Fibroblast of skin of abdomen (primary cell): ENCODE measurements at places on chromosomes 5 and 9.
A peak's percentile ranks its signal among the peaks of the same experiment; 100 is the strongest.

DNA sequence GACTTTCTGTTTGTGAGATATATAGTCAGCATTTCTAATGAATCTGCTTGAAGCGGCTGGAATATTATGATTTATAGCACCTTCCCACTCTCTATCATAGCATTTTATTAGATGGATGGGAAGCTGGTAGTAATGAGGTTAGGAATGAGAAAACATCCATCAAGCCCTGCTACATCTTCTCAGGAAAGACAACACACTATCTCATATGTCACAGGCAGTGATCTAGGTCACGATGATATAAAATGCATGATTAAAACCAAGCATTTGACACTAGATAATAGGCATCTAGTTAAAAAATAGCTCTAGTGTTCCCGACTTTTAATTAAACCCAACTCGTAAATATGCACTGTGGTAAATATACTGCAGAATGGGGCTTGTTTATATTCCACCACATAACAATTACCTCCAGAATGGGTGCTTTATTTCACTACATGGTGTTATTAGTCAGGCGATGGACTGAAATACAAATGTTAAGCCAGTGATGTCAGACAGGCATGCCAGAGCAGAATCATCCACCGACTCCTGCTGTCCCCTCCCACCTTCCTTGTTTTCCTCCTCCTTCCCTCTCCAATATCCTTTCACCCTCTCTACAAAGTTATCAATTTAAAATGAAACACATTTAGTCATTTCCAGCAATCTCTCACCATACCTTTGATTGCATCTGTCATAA lies 286.8 kb downstream of the SPATA31D1 start:
- DNase-seq: peak; percentile 40

DNA sequence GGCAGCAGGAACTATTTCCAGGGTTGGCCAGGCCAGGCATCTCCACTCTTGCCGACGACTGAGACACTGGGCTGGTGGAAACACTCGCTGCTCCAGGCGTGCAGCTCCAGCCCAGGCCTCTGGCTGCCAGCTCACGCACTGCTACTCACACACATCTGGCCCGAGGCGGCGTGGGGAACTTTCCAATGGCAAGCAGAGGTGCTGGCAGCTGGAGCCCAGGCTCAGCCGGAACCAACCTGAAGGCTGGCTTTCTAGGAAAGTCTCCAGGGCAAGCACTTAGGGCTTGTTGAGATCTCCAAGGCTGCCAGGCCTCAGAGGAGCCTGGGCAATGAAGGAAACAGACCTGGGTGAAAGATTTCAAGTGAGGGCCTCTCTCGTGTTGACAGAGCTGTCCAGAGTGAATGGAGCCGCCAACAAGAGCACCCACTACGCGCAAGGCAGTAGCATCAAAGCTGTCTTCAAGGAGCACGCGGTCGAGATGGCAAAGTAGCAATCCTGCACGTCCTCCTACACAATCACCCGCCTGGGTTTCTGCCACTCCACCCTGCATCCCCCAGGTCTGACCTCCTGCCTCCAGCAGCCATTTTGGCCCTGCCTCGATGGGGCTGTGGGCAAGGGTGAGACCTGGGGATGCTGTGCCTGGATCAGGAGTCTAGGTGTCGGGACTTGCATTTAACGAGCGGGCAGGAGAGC lies 14.4 kb downstream of the SH3PXD2B start:
- DNase-seq: no peak

- no peak for DNase-seq
Observed at GRCh38 chr5:55902696-55903095, 51.5 kb downstream of the IL31RA start.

DNA sequence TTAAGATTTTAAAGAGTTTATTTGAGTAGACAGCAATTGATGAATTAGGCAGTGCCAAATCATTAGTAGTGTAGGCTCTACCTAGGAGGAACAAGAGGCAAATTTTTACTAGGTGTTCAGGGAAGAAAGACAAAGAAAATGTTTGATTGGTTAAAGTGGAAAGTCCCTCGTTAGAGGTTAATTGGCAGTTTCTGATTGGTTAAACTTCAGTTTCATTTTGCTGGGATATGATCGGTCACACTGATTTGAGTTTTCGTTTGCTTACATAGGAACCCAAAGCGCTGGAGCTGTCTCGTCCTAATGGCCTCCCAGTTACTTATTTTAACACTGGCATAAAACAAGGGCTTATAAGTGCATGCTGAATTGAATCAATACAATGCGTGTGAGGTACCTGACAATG lies 15.1 kb downstream of the DMAC1 start:
- DNase-seq: no peak

- DNase-seq: no peak
Observed at GRCh38 chr5:2738156-2738699, 13.2 kb downstream of the IRX2 start.

DNA sequence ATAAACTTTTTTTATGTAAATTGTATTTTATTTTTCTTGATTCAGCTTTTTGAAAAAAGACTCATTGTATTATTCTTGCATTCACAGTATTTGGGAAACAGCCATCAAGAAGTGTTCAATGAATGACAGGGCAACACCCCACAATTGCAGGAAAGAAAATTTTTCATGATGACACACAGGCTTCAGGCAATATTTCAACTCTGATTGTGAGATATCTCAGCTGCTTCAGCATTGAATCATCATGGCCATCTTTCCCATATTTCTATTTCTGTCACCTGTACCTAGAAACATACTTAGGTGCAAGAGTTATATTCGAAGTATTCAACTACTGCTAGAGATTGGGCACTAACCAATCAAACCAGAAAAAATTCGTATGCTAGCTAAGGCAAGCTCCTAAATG lies 446.0 kb downstream of the ISL1 start:
- no peak for DNase-seq

DNA sequence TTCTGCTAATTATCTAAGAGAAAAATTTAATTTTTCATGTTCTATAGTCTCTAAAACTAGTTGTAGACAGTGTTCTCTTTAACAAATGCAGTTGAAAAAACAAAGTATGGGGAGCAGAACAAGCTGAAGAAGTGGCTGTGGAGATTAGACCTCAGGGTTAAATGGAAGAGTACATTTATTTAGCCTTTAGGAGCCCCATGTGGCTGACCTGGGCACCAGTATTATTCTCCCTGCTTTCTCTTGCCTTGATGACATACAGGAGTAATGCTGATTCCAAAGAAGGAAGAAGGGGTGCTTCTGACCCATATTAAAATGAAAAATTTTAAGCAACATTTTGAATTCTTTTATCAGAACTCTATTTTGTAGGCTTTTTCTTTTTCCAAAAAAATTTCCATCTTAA lies 312.3 kb upstream of the RIOK2 start:
- DNase-seq: no peak

DNA sequence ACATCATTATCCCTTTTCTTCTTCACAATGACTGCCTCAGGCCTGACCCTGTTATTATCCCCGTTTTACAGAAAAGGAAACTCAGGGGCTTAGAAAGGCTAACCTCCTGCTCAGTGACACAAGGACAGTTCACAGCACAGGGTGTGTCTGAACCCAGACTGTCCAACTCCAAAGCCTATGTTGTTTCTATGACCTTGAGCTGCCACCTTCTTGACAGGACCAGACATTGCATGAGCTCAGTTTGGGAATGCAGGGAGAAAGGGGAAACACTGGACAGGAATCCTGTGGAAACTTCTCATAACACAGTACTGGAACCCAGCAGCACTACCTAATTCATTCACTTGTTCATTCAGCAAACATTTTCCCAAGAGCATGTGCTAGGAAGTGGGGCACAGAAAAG lies 472.8 kb downstream of the CDK5RAP2 start:
- DNase-seq: no peak

- peak; percentile 21 for DNase-seq
Observed at GRCh38 chr5:80884929-80885328, 75.2 kb upstream of the RASGRF2 start.

GRCh38 chr5:131671994-131672655 lies 37.1 kb upstream of the RAPGEF6 start:
- DNase-seq: peak; percentile 89

DNA sequence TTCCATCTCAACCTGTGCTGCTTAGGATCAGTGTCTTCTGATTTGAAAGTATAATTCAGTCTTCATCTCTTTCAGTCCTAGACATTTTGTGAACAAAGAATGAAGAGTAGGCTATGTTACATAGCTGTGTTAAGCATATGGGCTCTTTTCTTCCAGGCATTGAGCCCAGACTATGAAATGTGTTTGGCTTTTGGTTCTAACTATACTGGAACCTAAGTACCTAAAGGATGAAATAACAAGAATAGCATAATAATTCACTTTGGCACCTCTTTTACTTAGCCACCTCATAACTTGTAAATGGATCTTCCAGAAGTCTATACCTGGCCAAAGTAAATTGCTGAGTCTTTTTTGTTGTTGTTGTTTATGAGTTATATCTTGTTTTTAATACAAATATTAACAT lies 71.4 kb downstream of the SLF1 start:
- no peak for DNase-seq

GRCh38 chr5:170757182-170757601 lies 26.3 kb upstream of the GABRP start:
- peak; percentile 7 for DNase-seq

DNA sequence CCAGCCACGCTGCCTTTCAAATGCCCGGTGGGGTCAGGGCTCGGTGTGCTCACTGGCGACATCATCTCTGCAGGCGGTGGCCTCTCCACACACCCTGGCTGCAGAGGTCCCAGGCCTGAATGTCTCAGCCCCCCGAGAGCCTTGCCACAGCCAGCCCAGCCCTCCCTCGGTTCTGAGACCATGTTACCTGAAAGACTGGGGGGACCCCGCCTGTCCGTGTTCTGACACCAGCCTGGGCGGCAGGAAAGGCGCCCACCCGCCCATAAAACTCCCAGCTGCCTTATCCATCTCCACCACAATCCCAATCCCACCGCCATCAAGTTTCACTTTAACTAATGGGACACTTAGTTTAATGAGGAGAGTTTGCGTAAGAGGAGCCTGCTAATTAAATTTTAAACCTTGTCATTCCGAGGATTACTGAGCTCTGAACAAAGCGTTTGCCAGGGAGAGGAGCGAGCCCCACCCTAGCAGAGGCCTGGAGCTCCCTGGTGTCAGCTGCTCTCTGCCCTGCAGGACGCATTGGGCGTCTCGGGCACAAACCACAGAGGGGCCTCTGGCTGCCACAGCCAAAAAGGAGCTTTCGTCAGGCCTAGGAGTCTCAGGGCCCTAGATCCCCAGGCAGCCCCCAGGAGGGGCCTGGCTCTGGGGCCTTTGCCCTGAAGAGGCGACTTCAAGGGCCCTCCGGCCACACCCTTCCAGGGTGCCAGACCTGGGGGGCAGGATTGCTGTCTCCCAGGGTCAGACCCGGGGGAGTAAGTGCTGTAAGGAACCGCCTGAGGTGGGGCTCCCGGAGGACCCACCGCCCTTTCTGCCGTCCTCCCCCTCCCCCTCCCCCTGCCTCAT lies 15.3 kb downstream of the LHX3 start:
- DNase-seq: no peak

DNA sequence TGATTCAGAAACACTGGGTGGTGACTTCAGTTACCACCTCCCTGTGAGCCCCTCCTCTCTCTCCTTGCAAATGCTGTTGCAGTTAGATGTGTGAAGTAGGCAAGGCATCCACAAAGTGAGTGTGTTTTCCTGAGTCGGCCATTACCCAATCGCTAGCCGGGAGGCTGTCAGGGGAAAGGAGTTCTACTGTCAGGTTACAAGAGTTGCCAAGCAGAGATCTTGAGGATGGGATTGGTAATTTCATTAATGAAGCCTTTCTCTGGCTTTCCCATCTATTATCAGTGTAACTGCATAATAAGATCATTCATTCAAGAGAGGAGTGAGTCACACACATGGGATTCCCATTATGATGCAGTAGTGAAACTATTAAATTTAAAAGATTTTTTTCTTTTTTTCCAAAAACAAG lies 106.9 kb downstream of the GLDC start:
- DNase-seq: peak; percentile 26

GRCh38 chr5:39633057-39633456 lies 208.3 kb upstream of the DAB2 start:
- DNase-seq: no peak

DNA sequence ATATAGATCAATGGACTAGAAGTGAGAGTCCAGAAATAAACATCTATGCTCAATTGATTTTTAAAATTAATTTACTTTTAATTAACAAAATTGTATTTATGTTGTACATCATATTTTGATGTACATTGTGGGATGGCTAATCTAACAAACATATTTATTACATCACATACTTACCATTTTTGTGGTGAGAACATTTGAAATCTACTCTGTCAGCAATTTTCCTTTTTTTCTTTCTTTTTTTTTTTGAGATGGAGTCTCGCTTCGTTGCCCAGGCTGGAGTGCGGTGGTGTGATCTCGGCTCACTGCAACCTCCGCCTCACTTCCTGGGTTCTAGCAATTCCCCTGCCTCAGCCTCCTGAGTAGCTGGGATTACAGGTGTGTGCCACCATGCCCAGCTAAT lies 32.4 kb upstream of the SHB start:
- DNase-seq: no peak

GRCh38 chr9:4137681-4138099 lies 162.2 kb downstream of the GLIS3 start:
- DNase-seq: peak; percentile 67

DNA sequence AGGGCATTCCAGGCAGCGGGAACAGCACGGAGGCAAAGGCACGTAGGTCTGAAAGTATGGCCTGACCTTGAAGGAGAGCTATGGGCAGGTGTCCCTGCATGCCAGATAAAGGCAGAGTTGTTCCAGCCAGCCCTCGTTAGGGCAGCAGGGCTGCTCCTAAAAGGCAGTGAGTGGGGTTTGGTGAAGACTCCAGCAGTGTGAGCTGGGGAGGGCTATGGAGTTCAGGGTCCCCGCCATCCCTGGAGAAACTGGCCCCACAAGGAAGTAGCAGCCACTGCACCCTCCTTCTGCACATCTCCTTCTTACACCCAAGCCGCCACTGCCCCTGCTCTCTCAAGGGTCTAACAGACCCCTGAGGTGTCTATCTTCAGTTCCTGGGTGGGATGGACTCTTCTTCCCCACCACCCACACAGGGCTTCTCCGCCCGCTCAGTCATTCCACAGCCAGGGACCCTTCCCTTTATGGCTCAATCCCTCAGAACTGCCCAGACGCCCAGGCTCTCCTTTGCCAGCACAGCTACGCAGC lies 1.4 kb downstream of the AKNA start:
- DNase-seq: no peak

DNA sequence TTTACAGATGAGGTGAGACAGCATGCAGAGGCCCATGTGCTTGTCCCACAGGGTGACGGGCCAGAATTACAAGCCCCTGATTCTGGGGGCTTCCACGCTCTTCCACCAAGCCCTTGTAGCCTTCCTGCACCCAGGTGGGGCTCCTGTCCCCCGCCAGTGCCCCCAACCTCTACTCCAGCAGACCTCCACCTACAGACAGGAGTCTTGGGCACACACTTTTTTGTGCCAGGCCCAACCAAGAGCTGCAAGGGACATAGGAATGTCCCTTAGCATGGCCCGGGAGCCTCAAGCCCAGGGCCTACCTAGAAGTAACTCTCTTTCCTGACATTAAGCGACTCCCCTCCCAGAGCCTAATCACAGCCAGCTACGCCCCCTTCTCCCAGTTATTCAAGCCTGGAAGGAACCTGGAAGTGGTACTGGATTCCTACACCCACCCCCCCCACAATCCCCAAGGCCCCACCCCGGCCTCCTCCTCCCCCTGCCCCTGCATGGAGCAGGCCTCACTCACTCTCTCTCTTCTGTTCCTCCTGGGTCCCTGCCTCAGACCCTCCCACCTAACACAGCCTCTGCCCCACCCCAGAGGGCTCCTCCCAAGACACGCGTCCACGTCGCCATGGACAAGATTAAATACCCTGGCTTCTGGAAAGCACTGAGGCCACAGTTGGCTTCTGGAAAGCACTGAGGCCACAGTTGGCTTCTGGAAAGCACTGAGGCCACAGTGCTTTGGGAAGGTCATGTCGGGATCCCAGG lies 30.5 kb downstream of the ADAMTS2 start:
- DNase-seq: peak; percentile 19
